Activated naive CD8-positive, alpha-beta T cell treated with anti-CD3 and anti-CD28 coated beads, Interleukin-2, amount 50 U/mL, for 16 hours (primary cell): ENCODE measurements at places on chromosomes 6 and 20.

- DNase-seq, result no peak
These were observed 160.1 kb downstream of the ZFAND3 start for GRCh38 chr6:37979392-37980221.

- no peak for DNase-seq
These were observed 70.3 kb upstream of the SLC22A23 start for GRCh38 chr6:3526962-3527650.

DNA sequence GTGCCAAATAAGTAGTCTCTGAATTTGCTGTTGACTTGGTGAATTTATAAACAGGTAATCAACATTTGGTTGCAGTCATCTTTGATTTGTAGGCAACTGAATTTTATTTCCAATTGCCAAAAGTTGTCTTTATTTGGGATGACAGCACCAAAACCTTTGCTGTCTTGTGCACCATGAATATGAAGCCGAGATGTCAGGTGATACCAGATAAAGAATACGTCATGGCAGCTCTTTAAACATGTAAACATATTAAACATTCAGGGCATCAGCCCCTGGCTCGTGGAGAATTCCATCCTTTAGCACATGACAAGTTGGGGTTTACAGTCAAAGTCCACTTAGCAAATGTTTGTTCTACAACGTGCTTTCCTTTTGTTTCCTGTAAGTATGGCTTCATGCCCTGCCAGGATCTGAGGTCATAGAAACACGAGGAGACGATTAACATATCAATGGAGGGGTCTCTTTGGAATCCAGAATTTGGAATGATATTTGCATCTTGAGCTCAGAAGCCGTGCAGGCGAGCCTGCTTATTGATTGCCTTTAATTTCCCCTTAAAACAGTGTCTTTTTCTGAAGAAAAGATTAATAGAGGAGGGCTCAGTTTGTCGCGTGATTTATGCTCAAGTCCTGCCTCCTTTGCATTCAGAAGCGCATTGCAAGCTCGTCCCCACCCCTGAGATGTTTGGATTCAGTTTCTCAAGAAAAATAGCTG, 170.2 kb upstream of the ZNF217 start:
- no peak for DNase-seq

DNA sequence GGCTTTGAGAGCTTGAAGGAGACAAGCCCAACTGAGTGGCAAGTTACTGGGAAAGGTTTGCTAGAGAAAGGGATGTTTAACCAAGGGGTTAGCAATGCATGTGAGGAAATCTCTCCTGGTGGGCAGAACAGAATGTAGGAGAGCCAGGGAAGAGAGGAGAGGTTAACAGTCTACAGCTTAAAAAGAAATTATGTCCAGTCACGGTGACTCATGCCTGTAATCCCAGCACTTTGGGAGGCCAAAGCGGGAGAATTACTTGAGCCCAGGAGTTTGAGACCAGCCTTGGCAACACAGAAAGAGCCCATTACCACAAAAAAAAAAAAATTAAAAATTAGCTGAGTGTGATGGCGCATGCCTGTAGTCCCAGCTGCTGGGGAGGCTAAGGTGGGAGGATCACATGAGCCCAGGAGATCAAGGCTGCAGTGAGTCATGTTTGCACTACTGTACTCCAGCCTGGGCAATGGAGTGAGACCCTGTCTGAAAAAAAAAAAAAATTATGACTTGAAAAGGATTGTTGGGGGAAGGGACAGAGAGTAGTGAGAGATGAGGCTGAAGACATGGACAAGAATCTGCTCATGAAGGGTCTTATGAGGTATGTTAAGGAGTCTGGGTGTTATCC, 264.9 kb downstream of the TBC1D7 start:
- DNase-seq, result no peak

DNA sequence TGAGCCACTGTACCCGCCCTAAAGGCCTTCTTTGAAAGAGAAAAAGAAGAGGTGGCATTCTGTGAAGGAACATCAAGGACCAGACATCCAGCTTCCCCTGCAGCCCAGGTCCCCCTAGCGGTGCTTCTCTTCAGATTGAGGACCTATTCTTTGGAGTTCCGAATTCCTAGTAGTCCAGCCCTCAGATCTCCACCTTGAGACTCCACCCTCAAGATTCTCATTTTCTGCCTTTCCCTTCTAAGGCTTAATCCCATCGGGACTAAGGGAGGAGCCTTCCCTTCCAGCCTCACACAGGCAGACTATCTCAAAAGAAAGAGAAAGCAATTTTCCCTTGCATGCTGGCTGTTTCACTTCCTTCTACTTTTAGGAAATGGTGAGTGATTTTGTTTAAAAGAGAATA, 32.5 kb downstream of the MUC22 start:
- DNase-seq, result no peak

- DNase-seq, result no peak
These were observed 163.3 kb upstream of the SNX9 start for GRCh38 chr6:157659536-157660271.

DNA sequence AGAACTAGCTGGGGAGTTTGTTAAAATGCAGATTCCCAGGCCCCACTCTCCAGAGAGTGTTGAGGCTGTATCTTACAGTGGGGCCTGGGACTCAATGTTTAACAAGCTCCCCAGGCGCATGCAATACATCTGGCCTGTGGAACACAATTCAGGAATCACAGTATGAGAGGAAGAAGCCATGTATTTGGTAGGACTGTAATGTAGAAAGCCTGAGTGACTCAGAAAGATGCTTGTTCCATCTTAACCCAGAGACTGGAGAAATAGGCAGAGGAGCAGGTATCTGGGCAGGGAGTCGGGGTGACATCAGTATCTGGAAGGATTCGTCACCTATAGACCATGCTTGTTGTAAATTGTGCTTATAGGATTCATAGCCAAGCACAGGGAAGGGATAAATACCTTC, 90.5 kb downstream of the UNC5CL start:
- DNase-seq, result no peak

GRCh38 chr6:169970306-169970988, 219.0 kb downstream of the ERMARD start:
- DNase-seq, result no peak

- DNase-seq, result no peak
These were observed 1.3 kb downstream of the MCUR1 start for GRCh38 chr6:13813026-13813425.

DNA sequence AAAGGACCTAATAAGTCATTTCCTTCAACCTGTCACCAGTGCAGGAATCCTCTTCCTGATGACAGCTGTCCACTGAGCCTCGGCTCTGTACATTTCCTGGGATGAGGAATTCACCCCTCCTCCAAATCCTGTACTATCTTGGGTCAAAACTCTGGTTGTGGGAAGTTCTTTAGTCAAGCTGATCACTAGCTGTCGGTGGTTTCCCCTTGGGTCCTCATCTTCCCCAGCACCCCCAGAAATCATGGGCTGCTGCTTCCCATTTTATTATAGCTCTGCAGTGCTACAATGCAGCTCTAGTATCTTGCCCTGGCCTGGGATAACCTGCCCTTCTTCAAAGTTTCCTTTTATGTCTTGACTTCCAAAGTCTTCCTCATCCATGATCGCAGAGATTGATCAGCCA, 14.6 kb upstream of the ADA start:
- DNase-seq, result no peak

DNA sequence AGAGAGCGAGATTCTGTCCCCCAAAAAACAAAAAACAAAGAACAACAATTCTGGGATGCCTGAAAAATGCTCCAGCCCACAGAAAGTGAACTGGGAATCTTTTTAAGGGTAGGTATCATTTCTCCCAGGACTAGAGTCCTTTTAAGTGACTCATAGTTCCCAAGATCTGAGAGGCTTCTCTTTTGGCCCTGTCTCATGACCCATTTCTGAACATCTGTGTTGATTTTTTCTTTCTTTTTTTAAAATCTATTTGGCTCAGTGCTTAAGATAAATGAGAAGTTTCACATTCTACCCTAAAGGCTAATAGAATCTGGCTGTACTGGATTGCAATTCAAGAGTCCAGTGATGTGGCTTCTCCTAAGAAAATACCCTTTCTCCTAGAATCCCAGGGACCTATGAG, 217.6 kb upstream of the FOXQ1 start:
- no peak for DNase-seq

- DNase-seq, result no peak
These were observed 37.5 kb upstream of the LCA5 start for GRCh38 chr6:79574630-79575225.

GRCh38 chr6:39964530-39964929, 30.3 kb upstream of the MOCS1 start:
- no peak for DNase-seq

- DNase-seq, result no peak
These were observed 157.3 kb downstream of the BTBD9 start for GRCh38 chr6:38482466-38482865.

- no peak for DNase-seq
These were observed 80.2 kb downstream of the FAM50B start for GRCh38 chr6:3929281-3929798.

DNA sequence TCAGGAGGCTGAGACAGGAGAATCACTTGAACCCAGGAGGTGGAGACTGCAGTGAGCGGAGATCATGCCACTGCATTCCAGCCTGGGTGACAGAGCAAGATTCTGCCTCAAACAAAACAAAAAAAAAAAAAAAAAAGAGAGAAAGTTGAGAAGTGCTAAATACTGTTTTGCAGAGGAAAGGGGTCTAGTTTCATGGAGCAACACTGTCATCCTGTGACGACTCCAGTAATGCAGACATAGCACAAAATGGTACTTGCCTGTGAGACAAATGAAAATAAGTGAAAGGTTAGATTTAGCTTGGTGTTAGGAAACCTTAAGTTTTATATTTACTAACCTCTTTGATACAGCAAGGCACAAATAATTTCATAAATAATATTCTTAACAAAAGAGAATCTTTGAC, 29.7 kb downstream of the CEP162 start:
- no peak for DNase-seq

GRCh38 chr6:28643017-28643740, 117.5 kb downstream of the GPX5 start:
- DNase-seq, result no peak

DNA sequence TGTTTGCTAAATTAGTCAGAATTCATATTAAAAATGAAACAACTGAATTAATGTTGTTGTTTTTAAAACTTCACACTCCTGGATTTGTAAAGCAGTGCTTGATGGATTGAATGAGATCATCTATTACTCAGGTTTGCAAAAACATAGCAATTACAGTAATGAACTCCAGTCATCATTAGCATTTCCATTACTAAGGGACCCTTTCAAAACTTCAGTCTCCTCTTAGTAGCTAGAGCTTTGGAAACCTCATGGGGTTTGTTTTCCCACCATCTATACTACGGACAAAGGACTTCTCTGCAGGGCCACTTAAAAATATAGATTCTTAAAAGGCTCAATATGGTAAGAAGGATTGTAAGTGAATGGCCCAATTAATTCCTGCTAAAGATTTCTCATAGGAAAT, 209.9 kb upstream of the PRND start:
- DNase-seq, result no peak

DNA sequence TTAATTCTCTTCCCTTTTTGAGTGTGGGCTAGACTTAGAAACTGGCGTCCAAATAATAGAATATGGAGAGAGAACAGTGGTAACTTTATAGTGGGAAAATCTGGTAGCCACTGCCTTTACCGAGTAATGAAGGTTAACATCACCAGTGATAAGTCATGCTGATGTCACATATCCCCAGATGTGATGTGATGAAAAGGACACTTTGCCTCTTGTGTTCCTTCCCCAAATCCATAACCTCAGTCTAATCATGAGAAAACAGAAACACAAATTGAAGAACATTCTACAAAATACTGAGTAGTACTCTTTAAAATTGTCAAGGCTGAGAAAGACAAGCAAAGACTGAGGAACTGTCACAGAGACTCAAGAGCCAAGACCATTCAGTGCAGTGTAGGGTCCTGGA, 17.8 kb downstream of the ANKS1A start:
- no peak for DNase-seq

GRCh38 chr20:19492116-19492515, 265.9 kb upstream of the RIN2 start:
- DNase-seq, result no peak

DNA sequence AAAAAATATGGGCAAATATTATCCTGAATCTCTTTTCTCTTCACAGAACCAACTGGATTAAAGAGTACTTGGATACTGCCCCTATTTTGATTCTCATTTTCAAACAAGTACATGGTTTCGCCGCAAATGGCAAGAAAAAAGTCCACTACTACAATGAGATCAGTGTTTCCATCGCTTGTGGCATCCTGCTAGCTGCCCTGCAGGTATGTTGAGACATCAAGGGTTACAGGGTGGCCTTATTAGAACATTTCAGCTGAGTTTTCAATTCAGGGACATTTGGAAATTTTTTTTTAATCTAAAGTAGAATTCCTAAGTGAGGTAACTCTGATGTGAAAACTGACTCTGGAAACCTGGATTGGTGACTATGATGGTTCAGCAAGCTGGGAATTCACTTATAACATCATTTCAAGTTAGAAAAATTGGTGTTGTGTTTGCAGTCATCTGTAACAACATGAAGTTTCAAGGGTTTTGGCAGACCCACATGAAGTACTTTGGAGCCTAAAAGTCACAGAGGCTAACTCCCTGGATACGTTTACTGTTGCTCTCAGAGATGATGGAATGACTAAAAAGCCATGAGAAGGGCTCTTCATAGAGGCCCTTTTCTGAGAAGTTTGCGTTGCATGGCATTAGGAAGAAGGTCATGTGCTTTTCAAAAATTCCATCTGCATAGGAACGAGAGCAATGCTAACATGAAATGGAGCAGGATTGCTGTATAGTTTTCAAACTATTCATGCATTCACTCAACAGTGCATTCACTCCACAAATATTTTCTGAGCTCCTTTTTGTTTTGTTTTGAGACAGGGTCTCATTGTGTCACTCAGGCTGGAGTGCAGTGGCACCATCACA, 25.5 kb downstream of the IYD start:
- no peak for DNase-seq

DNA sequence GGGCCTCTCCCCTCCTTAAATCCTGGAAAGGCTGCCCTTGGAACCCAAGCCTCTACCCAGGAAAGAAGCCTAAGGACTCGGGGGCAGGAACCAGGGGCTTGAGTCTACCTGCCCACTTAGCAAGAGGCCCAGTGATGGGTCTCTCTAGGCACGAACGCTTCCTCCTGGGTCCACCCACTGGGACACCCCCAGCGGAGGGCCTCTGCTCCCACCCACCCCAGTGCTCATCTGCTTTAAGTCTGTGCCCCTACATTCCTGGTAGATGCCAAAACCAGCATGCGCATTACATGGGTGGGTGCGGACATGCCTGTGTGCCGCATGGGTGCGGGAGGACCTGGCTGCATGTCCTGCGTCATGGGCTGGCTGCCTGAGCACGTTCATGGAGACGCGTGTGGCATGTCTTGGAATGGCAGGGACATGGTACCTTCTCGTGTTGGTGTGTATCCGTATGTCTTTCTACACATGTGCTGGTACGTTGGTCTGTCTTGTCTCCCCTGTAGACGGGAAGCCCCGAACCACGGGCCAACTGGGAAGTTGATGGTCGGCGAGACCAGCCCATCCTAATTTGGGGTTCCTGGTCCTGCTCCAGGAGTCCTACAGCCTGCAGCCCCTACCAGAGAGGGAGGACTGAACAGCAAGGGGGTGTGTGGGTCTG, 29.3 kb downstream of the SNPH start:
- DNase-seq, result no peak
